ENCODE measurements at places on chromosomes 1 and 21.

DNA sequence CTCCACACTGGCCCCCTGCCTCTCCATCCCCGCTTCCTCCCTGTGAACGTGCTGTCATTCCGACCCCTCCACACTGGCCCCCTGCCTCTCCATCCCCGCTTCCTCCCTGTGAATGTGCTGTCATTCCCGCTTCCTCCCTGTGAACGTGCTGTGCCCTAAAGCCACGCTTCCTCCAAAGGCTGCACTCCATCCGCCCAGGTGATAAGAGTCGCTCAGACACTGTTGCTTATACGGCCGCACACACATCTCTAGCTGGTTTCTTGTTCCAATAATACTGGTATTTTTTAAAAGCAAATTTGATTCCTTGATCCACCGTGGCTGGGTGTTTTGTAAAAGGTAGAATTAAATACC lies 39.3 kb upstream of the TSPEAR start:
- peak; percentile 53 for DNase-seq

- no peak for DNase-seq
These were observed 26.2 kb downstream of the MAGI3 start for GRCh38 chr1:113416496-113416895.

GRCh38 chr21:45719177-45719802 lies 75.8 kb downstream of the PCBP3 start:
- DNase-seq, result no peak

GRCh38 chr1:206808615-206809014 lies 36.3 kb upstream of the IL10 start:
- DNase-seq, result no peak

GRCh38 chr1:16631248-16632043 lies 18.1 kb upstream of the NBPF1 start:
- peak; percentile 89 for DNase-seq

GRCh38 chr1:17011092-17011438 lies 663 bp downstream of the ATP13A2 start:
- DNase-seq, result no peak

All from kidney (tissue), 22 donors.